Epithelial cell of proximal tubule (primary cell): ENCODE measurements at places on chromosomes 12 and 14. TPM values are rescaled to one million over a fixed set of nuclear protein-coding genes. Genes with fewer than 3 reads are reported as not detected.
A peak's percentile ranks its signal among the peaks of the same experiment; 100 is the strongest.

- no peak for DNase-seq
These were observed 101.8 kb downstream of the PHETA1 start for GRCh38 chr12:111267144-111267543.

- DNase-seq, result no peak
These were observed 299.1 kb downstream of the IPO8 start for GRCh38 chr12:30396576-30396975.

DNA sequence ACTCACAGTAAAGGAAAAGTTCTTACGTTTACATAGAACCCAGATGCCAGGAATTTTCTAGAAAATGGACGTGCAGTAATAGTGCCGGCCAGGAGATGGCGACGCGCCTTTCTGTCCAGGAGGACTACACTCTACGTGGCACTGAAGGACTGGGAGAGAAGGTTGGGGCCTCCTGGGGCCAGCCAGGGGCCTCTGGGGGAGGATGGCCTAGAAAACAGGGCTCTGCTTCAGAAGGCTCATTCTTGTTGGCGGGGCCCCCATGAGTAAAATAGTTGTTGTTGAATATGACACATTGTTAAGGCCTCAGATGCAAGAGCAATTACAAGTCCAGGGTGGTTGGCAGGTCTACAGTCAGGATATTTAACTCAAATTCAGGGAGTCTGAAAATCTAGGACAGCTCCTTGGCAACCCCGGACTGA, 120.1 kb upstream of the MAX start:
- no peak for DNase-seq

DNA sequence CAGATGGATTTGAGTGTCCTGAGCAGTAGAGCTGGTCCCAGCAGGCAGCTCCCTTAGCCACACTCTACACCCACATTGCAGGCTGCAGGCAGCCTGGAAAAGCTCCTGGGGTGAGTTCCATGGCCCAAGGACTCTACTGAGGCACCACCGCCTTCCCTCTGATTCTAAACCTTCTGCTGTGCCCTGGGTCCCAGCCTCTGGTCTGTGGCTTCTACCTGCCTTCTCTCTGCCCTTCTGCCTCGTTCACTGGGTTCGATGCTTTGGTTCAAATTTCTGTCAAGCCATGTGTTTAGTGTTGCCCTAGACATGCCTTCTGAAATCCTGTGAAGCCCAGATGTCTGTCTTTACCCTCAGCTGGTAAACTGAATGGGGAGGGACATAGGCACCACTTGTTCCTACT, 1.5 kb upstream of the FGF6 start:
- no peak for DNase-seq

GRCh38 chr14:91942946-91943345, 4.5 kb downstream of the FBLN5 start:
- no peak for DNase-seq

DNA sequence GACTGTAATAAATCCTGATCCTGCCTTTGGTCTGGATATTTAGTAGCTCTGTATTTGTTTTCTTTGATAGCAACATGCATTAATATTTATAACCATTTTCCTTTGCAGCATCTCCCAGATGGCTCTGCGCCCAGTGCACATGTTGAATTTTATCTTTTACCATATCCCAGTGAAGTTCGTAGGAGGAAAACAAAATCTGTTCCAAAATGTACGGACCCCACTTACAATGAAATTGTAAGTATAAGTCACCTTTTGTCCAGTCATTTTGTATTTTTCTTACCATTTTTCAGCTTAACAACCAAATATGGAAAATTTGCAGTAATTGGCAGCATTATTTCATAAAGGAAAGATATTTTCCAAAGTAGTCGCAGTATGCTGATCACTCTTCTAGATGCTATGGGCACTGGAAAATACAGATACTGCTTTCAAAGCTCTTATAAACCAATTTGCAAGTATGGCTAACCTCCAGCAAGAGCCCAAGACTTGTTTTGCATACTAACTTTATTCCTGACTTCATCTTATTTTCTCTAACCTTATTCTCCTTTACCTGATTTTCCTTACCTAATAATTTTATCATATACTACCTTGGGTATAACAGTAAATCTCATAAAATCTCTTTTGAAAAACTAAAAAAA, 97.4 kb downstream of the PLCZ1 start:
- DNase-seq, result no peak

DNA sequence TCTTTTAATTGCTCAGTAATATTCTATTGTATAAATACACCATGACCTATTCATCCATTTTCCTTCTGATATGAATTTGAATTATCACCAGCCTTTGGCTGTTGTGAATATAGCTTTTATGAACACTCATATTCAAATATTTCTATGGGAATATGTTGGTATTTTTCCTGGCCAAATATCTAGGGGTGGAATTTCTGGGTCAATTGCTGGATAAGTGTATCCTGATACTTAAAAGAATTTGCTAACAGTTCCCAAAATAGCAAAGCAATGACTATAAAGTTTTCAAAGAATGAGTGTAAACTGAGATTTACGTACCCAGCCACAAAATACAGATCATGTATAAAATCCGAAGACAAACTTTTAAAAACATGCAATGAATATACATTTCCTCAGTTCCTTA, 148.7 kb upstream of the CLEC14A start:
- no peak for DNase-seq

DNA sequence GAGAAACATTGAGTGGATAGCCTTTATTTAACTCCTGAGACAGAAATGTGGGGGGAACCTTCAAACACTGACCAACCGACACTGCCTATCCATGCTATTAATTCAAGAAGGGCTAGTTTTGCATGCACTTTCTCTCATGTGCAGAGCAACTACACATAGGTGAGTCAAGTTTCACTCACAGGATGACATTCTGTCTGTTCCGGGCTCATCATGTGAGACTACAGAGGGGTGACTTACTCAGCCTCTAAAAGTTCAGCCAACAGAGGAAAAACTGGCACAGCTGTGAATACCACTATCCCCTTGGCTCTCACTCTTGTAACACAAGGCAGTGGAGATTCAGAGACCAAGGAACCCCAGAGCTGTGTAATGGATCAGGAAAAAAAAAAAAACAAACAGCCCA, 13.3 kb downstream of the BEST3 start:
- peak; percentile 84 for DNase-seq

DNA sequence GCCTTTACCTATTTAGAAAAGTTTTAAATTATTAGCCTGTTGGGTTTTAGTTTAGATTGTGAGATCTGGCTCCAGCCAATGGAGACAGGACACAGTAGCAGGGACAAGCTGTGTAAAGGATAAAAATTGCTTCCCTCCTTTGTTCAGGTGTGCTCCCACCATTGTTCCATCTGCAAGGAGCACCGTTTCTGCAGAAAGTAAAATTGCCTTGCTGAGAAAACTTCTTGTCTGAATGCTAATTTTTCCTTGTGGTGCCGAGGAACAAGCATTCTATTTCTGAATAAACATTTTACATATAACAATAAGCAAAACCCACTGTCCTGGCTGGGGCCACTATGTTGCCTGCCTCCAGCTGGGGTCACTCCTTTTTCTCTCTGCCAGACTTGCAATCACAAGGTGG, 72.7 kb upstream of the ZFP36L1 start:
- no peak for DNase-seq

DNA sequence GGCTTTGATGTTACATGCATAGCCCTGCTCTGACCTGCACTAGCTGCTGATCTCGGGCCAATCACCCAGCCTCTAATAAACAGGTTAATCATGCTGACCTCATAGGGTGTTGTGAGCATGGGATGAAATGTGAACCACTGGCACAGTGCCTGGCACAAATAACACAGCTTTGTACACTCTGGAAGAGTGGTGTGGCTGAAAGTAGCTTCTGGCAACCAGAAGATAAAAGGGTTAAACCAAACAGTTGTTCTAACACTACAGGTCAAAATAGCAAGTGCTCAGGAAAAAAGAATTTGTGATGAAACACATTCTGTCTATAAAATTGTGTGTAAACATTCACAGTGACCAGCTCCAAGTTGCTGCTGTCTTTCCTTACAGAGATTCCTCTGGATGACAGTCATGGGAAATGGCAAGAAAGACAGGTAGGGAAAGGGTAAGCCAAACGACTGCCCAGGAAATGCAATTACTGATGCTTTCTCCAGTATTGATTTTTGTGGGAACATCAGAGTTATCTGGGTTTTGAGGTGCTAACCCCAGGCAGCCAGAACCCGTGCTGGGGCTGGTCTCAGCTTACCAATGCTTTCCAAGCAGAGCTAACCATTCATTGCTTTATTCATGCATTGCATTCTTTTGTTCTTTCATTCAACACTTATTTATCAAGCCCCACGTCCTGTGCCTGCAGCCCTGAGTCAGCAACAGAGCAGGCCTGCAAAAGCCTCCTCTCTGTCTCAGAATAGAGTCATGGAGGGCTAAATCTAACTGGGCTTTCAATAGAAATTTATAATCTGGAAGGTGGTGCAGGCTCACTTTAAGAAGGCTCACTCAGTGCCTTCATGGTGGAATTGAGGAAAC, 38.1 kb upstream of the CAPRIN2 start:
- no peak for DNase-seq

- DNase-seq, result no peak
These were observed 12.5 kb downstream of the NRXN3 start for GRCh38 chr14:78182722-78183121.

- DNase-seq, result peak; percentile 65
These were observed 22.2 kb downstream of the COX8C start for GRCh38 chr14:93368996-93369712.

- no peak for DNase-seq
These were observed 70.7 kb upstream of the LMNTD1 start for GRCh38 chr12:25623816-25624215.

GRCh38 chr12:88299567-88300101, 157.5 kb downstream of the TMTC3 start:
- peak; percentile 94 for DNase-seq

- no peak for DNase-seq
These were observed 68.4 kb upstream of the ASPG start for GRCh38 chr14:104016873-104017650.

DNA sequence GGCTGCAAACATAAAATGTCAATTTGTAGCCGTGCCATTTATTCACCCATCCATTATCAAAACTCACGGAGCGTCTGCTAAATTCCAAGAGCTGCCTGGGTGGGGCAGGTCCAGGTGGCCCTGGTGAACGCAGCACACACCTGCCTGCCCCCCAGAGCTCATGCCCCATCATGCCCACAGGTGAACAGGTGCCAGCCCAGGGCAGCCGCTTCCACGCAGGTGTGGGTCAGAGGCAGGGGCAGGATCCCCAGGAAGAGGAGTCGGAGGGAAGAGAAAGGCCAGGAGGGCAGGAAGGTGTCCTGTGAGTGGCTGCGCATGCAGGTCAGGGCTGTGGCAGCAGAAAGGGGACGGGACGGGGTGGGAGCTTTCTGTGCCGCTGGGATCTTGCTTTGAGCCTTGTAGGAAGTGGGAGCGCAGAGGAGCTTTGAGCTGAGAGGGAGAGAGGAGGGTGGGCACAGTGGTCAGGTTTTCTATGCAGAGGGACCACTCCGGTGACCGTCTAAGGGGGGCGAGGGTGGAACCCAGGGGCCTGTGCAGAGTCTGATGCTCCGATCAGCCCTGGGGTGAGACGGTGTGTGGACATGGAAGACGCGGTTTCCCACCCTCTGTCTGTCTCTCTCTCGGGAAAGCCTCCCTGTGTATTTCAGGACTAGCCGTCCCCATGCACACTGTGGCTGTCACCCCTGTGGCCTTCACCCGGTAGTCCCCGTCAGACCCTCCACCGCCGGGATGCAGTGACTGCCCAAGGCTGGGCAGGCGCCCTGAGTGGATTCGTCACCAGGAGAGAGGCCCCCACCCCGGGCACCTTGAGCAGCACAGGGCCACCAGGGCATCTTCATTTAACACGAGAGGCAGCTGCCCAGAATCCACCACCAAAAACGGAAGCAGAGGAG, 26.7 kb downstream of the GALNT9 start:
- no peak for DNase-seq

DNA sequence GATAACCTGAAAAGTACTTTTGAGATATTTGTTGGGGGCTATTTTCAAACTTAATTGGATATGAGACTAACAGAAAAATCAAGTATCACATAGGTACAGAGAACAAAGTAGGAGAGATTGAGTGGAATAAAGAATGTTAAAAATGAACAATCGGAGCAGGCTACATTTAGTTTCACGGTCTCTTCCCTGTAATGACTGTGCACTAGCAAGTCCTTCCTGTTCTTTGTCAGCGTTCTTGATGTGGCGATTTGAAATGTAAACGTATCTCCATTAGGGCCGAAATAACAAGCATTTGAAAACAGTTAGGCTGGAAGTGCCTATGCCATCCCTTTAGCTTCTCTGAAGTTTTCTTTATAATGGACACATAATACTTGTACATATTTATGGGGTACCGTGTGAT, 31.0 kb downstream of the SLC25A29 start:
- DNase-seq, result no peak

DNA sequence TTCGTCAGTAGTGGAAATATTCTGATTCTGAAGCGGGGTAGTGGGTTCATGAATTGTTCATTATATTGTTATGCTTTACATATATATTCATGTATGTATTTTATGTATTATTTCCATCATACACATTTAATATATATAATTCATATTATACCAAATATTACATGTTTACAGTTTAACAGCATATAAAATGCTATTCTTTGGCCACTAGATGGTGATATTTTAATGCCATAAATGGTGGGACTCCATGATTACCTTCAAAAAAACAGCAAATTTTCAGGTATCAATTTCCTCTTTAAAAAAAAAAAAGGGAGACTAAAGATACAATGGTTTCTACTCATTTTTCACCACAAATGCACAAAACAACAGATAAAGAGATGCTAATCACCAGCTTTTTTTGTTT, 41.0 kb downstream of the BDKRB1 start:
- no peak for DNase-seq

DNA sequence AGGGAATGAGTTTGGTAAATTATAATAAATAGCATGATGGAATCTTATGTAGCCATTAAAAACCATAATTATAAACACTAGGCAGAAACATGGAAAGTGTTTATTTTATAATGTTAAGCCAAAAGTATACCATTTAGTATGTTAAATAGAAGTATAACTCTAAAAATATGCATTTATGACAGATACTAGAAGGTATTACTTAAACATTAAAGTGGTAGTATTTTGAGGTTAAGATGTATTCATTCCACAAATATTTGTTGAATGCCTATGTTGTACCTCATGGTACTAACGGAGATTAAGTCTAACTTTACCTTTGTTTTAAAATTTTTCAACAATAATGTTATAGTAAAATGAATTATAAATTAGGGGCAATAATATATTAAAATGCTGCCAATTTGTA, 24.1 kb downstream of the TTC8 start:
- DNase-seq, result no peak

Gene FRS2
- total RNA-seq, result 14.0 and 28.9 TPM in 2 replicates

Gene PTPRQ
- total RNA-seq, result not detected in 2 replicates

Gene FOXM1
- total RNA-seq, result 36.8 and 67.8 TPM in 2 replicates

Gene SYNE3
- total RNA-seq, result 0.07 TPM in 1 of 2 replicates, not detected in the other

Gene AQP6
- total RNA-seq, result not detected in 2 replicates

Gene INHBC
- not detected in 2 replicates for total RNA-seq

Gene STYK1
- total RNA-seq, result 2.5 and 4.6 TPM in 2 replicates
